ENCODE measurements at places on chromosomes 1 and 21.

DNA sequence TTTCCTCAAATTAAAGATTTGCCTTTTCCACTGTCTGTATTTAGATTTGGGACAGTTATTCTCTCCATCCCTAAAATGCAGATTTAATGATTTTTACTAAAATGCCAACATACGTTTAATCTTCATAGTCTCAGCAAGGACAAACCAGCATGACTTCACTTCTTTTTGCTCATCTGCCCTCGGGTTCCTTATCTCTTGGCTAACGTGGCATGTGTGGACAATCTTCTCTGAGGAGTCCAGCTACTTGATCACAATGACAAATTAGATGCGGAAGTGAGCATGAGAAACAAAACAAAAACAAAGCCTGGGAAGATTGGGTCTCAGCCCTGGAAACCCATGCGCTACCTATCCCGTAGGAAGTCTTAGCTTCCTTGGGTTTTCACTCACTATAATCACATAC, 1.0 kb downstream of the MRAP start:
- DNase-seq = no peak

GRCh38 chr1:22530715-22531114, 32.6 kb upstream of the EPHA8 start:
- no peak for DNase-seq

DNA sequence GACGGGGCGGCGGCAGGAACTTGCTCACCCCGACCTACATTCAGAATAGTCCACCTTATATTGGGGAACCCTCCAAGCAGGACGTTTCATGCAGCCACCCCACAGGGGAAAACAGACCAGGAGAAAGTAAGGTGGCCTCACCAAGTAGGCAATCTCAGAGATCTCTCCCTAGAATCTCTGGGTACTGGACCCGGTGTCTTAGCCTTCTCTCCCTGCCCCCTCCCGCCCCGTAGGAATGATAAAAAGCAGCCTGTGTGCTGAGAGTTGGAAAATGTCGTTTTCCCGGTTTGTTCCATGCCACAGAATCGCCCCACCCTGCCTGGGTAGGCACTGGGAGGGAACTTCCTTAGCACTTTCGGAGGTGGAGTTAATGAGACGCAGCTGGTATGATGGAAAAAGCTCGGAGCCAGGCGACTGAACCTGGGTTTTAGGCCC, 789 bp upstream of the PTPN14 start:
- no peak for DNase-seq

DNA sequence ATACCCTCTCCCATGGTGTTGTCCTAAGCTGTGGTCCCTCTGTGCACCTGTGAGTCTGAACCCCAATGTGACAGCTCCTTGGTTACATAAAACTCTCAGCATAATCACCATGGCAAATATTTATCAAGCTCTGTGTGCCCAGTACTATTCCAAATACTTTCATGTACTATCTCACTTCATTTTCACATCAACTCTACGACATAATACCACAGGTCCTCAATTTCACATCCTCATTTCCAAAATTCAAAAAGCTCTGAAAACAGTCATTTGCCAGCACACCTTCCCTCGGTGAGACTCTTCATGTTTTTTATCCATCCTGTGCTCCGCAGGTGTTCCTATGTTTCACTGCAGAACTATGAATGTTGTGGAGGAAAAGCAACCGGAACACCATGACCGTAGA, 12.4 kb upstream of the CREG1 start:
- DNase-seq = no peak

DNA sequence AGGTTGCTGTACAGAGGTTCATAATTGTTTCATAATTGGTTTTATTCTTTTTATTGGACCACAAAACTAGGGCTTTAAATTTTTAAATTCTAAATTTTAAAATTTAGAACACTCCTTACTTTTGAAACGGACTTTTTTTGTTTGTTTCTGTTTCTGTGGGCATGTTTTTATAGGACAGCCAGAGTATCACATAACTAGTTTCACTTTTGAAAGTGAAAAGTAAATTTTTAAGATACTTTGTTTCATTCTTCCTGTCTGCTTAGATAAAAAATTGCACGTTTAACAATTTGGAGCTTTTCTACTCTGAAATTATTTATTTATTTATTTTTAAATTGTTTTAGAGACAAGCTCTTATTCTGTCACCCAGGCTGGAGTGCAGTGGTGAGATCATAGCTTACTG, 29.7 kb downstream of the MDM4 start:
- DNase-seq = no peak

DNA sequence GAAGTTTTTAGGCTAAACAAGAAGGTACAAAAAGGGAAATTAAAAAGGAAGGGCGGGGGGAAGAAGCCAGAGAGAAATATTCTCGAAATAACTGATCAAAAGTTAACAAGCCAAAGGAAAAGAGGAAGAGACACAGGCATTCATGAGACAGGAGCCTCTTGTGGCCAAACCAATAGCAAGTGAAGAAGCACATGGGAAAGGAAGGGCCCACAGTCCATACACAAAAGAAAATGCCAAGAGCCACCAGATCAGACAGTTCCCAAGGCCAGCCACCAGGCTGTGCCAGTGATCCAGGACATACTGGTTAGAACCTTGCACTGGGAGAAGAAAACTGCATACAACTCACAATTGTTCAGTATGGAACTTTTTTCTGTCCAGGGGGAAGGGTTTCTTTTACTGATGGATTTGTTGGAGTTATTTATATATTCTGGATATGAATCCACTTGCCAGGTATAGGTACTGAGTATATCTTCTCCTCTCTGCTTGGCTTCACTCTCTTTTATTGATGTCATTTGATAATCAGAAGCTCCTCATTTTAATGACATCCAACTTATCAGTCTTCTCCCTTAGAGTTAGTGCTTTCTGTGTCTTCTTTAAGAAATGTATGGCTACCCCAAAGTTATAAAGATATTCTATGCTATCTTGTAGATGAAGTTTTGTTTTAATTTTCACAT, 76.8 kb downstream of the CD46 start:
- no peak for DNase-seq

GRCh38 chr1:60906526-60906925, 175.8 kb upstream of the NFIA start:
- DNase-seq = no peak

GRCh38 chr1:54806931-54807611, 5.9 kb upstream of the TTC22 start:
- DNase-seq = no peak

All from stimulated activated CD8-positive, alpha-beta memory T cell treated with anti-CD3 and anti-CD28 coated beads, Interleukin-2, amount 100 ng/mL, for 1 hour (primary cell).